ENCODE measurements at places on chromosomes 7 and 10.

DNA sequence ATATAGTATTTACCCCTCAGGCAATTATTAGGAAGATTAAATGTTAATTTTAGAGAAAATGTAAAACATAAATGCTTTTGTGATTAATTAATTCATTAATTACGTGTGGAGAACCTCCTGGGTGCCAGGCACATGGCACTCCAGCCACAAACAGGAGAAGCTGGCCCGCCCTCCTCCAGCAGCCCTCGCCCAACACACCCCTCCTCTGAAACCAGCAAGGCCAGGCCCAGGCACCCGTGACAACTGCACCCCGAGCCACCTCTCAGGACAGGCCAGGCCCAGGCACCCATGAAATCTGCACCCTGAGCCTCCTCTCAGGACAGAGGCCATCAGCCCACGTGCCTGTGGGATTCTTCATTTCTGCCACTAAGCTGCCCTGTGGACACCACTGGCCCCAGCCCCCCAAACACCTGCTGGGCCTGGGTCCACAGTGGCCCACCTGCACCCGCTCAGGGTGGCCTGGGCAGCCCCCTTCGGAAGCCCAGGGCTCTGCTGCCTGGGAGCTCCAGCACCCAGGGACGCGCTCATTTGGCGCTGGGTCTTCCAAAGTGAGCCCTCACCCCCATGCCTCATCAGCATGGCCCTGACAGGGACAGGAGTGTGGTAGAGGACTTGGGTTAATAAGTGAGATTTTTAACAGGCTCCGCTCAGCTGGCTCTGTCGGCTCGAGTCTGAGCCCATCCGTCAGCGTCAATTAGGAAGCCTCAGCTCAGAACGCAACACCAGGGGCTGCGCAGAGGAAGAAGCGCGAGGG, 482.1 kb downstream of the DNAJB6 start:
- DNase-seq: no peak

GRCh38 chr7:150973571-150974451, 4.3 kb downstream of the KCNH2 start:
- no peak for DNase-seq

DNA sequence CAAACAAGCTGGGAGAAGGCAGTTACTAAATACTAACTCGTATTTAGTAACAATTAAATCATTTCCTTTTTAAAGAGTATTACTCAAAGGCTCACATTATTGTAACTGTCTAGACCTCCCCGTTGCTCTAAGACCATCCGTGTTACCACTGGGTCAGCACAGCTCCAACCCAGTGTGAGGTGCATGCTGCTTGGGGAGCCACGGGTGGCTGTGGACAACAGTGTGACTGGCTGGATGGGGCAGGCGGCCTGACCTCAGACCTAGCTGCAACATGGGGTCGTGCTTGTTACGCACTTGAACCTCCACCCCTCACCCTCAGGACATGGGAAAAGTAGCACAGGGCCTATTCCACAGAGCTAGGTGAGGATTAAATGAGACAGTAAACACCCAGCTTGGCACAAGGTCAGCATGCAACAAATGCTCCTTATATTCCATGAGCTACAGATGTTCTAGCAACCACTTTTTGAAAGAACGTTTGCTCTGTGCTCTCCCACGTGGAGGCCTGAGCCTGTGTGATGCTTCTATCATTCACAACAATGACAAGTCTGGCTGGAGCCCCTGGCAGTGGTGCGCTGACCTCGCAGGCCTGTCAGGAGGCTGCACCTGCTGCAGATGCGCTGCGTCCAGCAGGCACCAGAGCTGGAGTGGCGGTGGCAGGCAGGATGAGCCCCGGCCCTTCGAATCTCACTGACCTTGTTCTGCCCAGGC, 135.7 kb downstream of the PKD1L1 start:
- no peak for DNase-seq

- DNase-seq: no peak
Measured at GRCh38 chr10:74096777-74097176, 53.9 kb downstream of the AP3M1 start.

DNA sequence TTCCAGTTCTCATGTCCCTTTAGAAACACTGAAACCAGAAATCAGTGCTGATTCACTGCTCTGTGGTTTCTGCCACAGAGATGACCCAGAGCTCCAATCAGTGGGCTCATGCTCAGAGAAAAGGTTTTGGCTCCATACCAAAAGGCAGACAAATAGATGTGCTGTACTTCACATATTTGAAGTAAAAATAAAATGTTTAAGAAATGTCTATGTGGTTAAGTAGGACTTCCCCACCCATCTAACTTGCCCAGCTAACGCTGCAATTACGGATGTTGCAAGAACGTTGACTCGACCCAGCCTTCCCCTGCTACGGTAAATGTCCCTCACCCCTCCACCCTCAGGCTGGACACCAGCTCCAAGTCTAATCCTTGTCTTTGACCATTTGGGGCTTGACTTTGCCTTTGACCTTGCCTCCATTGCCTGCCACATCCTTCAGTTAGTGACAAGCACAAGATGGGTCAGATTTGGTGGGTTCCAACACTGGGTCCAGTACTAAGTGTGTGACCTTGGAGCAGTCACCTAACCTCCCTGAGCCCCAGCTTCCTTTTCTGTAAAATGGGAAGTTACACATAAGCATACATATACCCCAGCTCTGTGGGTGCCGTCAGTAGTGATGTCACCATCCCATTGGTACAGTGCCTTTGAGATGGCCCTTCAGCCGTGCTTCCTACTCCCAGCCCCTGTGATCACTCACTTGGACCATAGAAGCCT, 95.8 kb downstream of the CHST15 start:
- no peak for DNase-seq

DNA sequence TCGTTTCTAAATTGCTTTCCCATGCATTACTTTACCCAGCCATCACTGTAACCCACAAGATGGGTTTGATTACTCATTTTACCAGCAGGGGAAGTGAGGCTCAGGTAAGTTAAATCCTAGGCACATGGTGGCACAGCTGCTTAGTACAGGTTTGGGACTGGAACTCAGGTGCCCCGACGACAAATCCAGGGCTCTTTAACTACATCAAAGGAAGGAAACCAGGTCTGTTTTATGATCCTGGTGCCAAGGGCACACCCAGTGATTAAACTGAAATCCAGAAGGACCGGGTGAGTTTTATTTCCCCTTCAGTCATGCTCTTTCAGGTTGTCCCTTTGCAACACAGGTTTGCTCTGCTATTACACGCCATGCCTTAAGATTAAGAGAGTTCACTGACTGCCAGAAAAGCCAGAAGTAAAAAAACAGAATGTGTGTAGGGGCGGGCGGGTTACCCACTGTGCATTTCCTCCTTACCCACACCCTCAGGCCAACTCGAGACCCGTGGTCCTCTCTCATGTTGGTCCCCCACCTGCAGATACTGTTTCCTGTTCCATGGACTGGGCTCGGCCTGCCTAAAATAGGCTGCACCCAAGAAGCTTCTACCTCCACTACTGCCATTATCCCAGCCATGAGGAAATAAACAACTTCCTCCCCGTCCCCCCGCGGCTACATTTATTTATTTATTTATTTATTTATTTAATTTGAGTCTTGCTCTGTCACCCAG, 55.1 kb upstream of the KDM7A start:
- DNase-seq: no peak

- DNase-seq: no peak
Measured at GRCh38 chr10:52855546-52856325, 83.2 kb upstream of the MBL2 start.

GRCh38 chr10:5076615-5077014, 17.6 kb upstream of the AKR1C3 start:
- no peak for DNase-seq

DNA sequence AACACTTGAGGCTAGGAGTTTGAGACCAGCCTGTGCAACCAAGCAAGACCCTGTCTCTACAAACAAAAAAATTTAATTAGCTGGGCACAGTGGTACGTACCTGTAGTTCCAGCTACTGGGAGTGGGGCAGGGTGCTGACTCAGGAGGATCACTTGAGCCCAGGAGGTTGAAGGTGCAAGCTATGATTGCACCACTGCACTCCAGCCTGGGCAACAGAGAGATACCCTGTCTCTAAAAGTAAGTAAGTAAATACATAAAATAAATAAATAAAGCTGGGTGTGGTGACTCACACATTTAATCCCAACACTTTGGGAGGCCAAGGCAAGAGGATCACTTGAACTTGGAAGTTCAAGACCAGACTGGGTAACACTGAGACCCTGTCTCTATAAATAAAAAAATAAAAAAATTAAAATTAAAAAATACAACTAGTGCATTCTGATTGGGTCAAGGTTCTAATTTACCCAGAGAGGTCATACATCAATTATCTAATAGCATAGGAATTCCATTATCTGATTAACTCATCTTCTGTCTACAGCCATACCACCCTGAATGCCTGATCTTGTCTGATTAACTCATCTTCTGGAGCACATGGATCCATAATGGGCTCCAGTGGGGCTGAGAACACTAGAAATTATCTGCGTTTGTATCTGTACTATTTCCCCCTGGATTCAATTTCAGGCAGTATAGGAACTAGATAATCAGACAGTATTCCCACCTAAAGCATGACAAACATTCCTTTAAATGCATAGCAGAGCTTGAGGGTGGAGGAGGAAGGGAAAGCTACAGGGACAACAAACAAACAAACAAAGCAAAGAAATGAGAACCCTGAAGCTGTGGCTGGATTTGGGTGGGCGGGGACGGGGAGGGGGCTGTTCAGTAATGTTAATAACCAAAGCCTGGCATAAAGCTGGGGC, 21.0 kb upstream of the HILPDA start:
- no peak for DNase-seq

DNA sequence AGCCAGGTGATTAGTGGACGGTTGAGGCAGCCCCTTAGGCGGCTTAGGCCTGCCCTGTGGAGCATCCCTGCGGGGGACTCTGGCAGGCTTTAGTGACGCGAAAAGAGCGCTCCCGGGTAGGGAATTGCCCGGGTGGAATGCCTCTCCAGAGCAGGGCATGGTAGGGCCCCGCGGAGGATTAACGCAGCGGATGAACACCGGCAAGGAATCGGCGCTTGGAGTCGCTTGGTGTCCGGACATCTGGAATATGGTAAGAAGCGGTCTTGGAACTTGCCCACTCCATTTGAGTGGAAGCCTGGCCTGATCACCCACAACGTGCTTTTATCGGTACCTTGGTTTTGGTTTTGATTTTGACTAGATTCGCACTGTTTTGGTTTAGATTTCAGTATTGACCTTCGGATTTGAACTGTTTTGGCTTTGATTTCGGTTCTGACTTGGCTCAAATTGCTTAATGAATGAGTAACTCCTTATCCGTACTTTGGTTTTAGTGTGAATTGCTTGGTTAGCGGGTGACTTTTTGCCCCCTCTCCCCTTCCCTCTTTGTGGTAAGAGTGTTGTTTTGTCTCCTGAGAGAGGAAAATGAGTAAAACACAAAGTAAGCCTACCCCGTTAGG, 24.2 kb upstream of the CHST3 start:
- DNase-seq: no peak

- no peak for DNase-seq
Measured at GRCh38 chr7:46606761-46607160, 685.7 kb upstream of the IGFBP3 start.

DNA sequence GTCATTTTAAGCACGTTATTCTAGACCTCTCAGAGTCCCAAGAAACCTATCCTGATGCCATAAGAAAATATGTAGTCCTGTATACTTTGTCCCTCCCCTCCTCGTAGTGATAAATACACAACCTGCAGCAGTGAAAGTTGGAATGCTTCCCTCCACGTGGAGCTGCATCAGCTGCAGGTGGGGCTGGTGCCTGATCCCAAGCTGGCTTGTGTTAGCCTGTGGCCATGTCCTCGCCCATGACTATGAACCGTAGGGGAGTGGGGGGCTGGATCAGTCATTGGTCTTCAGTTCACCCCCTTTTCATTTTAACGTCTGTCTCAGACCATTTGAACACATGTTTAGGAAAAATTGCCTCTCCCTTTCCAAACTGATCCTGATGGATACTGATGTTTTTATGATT, 171.4 kb upstream of the HABP2 start:
- no peak for DNase-seq

- no peak for DNase-seq
Measured at GRCh38 chr7:22920672-22921071, 93.3 kb downstream of the HYCC1 start.

- no peak for DNase-seq
Measured at GRCh38 chr7:2947058-2947780, 96.4 kb downstream of the CARD11 start.

- no peak for DNase-seq
Measured at GRCh38 chr7:108603656-108604306, 34.1 kb downstream of the DNAJB9 start.

DNA sequence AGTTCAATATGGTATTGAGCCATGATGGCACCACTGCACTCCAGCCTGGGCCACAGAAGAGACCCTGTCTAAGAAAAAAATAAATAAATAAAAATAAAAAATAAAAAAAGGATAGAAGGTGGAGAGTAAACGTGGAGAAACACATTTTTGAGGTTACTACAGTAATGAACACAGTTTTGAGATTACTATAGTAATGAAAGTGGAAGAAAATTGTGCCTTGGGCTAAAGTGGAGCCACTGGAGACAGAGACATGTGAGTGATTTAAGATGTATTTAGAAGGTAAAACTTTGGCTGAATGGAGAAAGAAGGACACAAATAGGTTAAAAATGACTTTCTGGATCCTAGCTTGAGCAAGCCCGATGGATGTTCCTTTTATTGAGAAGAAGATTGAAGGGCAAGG, 76.8 kb downstream of the HGF start:
- DNase-seq: no peak

- DNase-seq: no peak
Measured at GRCh38 chr7:91266689-91267090, 2.5 kb downstream of the FZD1 start.

DNA sequence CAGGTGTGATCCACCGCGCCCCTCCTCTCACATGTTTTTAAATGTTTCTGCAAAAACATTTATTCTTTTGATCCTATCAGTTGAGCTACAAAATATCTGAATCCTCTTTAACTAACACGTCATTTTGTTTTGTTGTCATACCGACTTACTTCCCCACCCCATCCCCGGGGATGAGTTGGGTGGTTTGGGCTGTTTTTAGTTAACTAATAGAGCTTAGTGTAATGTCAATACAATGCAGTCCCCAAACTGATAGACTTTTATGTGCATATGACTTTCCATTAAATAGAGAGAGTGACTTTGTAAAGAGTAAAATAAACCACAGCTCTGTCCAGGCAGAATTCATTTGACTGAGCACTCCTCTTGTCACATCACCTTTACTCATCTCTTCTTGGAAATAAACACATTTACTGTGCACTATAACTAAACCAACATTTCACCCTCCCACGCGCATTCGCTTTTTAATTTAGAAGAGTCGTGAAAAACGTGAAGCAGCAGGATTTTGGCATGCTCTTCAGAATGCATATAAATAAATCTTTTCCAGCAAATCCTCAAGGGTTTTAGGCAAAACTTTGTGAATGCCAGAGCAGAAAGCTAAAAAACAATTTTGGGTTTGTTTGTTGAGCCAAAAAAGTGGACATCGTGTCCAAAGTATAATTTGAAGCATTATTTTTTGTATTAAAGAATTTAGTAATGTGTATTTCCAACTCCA, 187.4 kb upstream of the MGMT start:
- DNase-seq: no peak

DNA sequence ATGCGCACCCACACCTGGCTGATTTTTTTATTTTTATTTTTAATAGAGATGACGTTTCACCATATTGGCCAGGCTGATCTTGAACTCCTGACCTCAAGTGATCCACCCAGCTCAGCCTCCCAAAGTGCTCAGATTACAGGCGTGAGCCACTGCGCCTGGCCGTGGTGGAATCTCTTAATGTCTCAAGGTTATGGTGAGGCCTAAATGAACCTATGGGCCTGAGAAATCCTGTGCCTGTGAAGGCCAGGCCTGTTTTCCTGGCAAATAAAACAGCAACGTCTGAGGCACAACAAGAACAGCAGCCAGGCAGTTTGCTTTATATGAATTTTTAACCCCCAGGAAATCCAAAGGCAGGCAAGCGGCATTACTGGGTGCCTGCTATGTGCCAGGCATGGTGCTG, 297.5 kb upstream of the ZMIZ1 start:
- no peak for DNase-seq

All from activated CD8-positive, alpha-beta memory T cell treated with anti-CD3 and anti-CD28 coated beads for 4 hours (primary cell).